CD4-positive, alpha-beta T cell treated with Interleukin-1 beta for 1 hour (primary cell): ENCODE measurements at places on chromosomes 5 and 9.

DNA sequence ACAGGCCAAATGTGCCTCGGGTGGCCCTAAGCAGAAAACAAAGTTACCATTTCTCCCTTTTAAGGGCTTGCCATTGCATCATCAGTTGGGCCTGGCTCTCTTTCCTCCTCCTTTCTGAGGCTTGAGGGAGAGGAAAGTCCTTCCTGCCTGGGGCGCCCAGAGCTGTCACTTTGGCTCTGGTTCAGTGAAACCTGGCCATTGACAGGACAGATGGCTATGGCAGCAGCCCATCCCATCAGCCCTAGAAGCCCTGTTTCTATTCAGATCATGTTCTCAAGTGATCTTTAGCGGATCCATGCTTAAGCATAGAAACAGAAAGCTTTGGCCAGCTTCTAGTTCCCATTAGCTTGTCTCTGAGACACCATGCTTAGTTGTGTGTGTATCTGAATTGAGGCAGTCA lies 293.4 kb downstream of the YTHDC2 start:
- DNase-seq, result no peak

DNA sequence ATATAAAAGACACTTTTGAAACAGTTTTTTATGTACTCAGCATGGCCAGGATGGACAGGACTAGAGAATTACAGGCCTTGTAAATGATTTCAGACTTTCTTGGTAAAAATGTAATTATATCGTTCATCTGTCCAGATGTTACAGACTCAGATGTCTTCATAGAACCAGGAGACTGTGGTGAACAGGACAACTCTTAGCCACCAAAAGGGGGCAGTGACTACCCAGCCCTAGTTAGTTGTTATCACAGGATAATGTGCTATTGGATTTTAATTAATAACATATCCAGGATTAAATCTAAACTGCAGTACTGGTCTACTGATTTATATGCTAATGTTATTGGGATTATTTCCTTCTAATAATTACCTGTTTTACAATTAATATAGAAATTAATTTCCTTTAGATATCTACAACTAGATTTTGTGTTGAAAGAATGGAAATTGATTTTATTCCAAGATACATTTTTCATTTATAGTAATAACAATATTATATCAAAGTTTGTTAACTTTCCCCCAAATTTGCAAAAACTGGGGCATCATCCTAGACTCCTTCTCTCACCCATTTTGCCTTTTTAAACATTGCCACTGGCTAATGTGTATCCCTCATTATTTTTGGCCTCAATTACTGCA lies 99.4 kb downstream of the MTREX start:
- no peak for DNase-seq

DNA sequence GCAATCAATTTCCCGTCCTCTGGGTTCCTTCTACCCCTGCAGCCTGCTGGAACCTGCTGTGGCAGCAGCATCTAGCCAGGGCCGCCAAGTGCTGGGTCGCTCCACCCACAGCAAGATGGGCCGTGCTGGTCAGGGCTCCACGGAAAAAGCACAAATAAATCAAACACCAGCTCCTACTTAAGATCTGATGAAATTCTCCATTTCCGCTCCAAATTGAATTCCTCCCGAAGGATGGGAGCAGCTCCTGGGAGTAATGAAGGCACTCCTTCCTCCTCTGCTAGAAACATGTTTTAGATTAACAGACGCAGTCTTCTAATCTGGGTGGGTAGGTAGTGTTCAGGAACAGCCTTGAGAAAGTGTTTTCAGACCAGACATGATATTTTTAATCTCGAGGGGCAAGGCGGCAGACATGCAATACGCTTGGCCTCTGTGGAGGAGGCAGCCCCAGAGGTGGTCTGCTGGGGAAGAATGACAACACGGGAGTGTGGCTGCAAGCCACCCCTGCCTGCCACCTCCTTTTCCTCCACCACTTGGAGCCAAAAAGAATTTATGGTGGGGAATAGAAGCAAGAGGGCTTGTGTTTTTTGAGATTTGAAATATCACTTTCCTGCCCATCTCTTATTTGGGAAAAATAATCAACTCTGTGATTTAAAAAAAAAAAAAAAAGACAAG lies 194.1 kb downstream of the AOPEP start:
- DNase-seq, result no peak

GRCh38 chr9:132991351-132992300 lies 13.1 kb downstream of the GFI1B start:
- DNase-seq, result no peak

DNA sequence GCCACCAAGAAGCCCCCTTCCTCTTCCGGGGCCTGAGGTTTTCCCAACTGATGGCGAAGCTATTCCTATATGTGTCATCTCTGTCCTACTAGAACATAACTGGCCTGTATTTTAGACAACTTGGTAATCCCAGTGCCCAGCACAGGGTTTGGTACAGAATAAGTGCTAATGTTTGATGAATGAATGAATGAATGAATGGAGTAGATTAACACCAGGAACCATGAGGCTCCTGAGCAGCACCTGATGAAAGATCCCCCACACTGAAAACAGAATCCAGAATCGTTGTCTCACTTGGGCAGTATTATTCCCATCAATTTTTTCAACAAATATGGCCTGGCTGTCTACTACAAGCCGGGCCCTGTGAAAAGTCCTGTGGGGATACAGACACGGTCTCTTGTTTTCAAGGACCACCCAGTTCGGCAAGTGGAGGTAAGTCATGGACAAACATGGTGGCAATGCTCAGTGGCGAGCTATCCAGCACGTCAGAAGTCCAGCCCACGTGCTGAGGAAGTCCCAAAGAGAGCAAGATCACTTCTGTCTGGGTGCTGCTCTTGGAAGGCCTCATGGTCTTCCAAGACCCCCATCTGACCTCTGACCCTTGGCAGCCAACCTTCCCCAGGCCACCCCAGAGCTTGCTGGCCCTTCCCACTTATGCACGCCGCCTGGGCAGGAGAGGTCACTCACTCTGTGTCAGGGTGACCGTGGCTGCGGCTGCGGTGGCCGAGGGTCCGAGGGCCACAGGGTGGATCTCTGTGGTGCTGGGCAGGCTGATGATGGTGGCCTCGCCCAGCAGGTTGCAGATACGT lies 1.0 kb downstream of the NAIF1 start:
- no peak for DNase-seq

DNA sequence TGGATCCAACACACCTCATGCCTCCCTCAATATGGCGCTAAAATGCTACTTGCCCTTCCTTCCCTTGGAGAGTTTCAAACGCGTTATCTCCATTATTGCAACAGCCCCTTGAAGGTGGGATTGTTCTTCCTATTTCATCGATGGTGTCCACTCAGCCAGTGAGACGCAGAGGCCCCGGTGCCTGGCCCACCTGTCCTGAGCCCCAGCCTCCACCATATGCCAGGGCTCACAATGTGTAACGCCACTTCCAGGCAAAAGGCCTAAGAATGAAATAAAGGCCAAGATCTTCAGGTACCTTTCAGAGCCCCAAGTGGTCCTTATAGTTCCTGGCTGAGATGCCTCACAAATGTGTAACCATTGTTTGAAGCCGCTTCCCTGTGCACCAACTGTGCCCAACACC lies 170.7 kb upstream of the PHYKPL start:
- no peak for DNase-seq

GRCh38 chr9:38079461-38080031 lies 10.5 kb upstream of the SHB start:
- DNase-seq, result peak; percentile 24

DNA sequence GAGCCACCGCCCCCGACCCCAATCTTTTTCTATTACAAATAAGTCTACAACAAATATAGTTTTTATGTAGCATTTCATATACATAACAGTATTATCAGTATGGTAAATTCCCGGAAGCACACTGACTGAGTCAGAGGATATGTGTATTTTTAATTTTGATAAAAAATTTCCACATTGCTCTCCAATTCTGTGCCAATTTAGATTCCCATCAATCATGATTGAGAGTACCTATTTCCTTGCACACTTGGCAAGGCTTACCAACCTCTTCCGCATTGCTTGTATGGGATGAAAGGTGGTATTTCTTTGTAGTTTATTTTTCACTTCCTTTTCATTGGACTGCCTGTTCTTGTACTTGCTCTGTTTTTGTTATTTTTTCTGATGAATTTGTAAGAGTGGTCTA lies 204.6 kb downstream of the RFX3 start:
- DNase-seq, result no peak

DNA sequence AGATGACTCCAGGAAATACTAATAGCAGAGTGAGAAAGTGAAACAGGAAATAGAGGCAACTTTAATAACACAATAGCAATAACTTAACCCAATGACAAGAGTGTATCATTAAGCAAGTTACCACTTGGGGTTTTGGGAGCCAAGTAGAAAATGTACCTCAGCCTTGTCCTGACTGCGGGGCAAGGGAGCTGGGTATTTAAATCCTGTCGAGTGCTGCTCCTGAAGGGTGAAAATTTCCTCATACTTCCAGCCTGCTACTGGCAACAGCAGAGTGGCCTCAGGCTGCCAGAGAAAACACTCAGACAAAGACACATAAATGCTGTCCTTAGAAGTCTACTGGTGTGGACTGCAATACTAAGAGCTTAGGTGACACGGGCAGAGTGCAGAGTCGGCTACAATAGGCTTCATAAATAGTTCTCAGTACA lies 112.5 kb upstream of the EMB start:
- DNase-seq, result no peak

GRCh38 chr9:34651876-34652601 lies at the start of gene IL11RA:
Gene IL11RA (plus strand): TSS chr9:34652185. CDS start chr9:34655218, 3,033 bp downstream.
- peak; percentile 33 for DNase-seq

DNA sequence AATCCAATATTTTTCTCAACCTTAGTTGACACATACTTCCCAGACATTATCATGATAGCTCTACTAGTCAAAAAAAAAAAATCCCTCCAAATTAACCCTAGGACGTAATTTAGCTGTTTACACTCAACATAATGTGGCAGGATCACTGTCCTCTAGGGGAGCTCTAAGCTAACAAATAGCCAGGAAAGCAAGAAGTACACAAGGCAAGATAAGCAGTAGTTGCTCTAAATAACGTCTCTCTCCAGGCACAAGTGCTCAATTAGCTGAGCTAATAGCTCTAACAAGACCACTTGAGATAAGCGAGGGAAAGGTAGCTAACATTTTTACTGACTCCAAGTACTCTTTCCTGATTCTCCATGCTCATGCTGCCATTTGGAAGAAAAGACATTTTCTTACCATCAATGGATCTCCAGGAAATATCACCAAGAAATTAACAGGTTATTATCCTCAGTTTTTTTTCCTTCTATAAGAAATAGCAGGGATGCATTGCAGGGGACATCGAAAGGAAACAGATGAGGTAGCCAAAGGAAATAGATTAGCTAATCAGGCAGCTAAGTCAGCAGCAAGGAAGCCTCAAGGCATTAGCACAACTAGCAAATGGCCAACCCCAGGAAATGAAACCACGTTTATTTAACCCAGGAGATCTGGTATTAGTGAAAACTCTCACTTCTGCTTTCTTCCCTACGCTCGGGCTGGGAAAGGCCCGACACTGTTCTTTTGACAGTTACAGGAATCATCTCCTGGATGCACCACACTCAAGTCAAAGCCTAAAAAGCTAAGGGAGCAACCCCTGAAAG lies 614.1 kb downstream of the PTPRD start:
- no peak for DNase-seq

DNA sequence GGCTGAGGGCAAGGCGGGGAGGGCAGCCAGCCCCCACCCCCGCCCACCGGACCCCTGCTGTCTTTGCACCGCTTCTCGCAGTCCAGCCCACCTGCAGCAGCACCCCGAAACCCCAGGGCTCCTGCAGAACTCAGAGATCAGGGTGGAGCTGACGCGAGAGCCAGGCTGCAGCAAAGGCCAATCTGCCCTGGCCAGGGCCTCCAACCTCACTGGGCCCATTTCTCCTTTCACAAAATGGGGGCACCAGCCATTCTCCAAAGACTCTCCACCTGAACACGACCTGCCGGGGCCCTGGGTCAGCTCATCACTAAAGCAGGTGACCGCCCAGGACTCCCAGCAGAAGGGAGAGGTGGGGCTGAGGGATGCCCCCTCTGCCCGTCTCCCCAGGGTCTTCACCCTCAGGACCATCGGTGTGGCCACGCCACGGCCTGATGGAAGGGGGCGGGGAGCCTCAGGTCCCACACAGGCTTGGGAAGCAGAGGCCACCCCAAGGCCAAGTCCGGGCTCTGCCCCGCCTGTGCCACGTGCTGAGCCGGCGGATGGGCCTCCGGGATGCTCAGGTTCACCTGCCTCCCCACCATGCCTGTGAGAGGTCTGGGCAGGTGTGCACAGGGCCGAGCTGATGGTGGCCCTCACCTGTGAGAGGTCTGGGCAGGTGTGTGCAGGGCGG lies 13.1 kb downstream of the NACC2 start:
- DNase-seq, result no peak

GRCh38 chr5:72991394-72991793 lies 35.6 kb downstream of the FCHO2 start:
- no peak for DNase-seq

- DNase-seq, result no peak
Observed at GRCh38 chr5:16238018-16238417, 58.4 kb upstream of the MARCHF11 start.

GRCh38 chr5:31362529-31362900 lies 169.0 kb downstream of the CDH6 start:
- DNase-seq, result no peak

DNA sequence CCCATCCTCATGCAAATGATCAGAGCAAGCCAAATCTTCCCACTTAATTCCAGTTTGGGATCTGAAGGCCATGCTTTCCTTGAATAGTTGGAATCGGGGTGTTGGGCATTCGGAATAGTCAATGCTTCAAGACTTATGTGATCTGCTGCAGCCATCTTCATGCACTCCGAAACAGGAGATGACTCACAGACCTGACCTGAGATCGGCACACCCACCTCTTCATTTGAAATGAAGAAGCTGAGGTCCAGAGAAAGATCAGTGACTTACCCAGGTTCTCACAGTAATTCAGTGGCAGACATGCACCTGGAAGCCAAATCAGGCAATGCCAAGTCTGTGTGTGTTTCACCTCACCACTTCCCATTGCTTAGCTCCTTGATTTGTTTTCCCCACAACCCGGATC lies 33.0 kb downstream of the FOXD1 start:
- no peak for DNase-seq

- peak; percentile 82 for DNase-seq
Observed at GRCh38 chr9:131728961-131729360, 10.9 kb downstream of the RAPGEF1 start.

DNA sequence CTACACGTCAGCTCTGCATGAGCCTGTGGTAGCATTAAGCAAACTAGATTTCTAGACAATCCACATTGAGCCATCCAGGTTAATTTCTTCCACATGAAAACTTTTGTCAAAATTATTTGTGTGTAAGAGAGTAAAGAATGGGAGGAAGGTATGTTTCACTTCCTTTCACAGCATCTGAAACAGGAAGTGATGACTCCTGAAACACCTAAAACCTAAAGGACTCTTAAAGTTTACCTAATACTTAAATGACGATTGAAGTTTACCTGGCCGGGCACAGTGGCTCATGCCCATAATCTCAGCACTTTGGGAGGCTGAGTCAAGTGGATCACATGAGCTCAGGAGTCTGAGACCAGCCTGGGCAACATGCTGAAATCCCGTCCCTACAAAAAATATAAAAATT lies 223.8 kb downstream of the CEMIP2 start:
- DNase-seq, result no peak
